Pulmonary artery endothelial cell (primary cell): ENCODE measurements at places on chromosomes 3 and 15. TPM values are rescaled to one million over a fixed set of nuclear protein-coding genes. Genes with fewer than 3 reads are reported as not detected.

Gene ALG1L2
- not detected in 2 replicates for total RNA-seq

Gene IL17RB
- total RNA-seq, result not detected in 2 replicates

Gene CPEB1
- 0.07 TPM in 1 of 2 replicates, not detected in the other for total RNA-seq

Gene SEMA4B
- total RNA-seq, result 12.5 and 15.9 TPM in 2 replicates

Gene ITGA11
- total RNA-seq, result 0.20 and 0.39 TPM in 2 replicates

Gene AP4E1
- total RNA-seq, result 10.2 and 12.9 TPM in 2 replicates

Gene LARP6
- 11.4 and 23.9 TPM in 2 replicates for total RNA-seq

Gene TRIM42
- total RNA-seq, result not detected in 2 replicates

Gene REC114
- not detected in 2 replicates for total RNA-seq

Gene GHSR
- not detected in 2 replicates for total RNA-seq

Gene LRTM1
- not detected in 2 replicates for total RNA-seq

Gene RGMA
- total RNA-seq, result not detected in 2 replicates

Gene SELENOK
- 18.4 and 18.5 TPM in 2 replicates for total RNA-seq

Gene PLIN1
- total RNA-seq, result 0.07 and 0.18 TPM in 2 replicates

Gene GOLGA8G
- total RNA-seq, result not detected in 2 replicates

Gene GOLGA6L24
- total RNA-seq, result not detected in 2 replicates

Gene B3GNT5
- total RNA-seq, result 23.3 and 24.9 TPM in 2 replicates

Gene LIPH
- total RNA-seq, result 0.04 and 0.07 TPM in 2 replicates

Gene CCR5
- total RNA-seq, result not detected in 2 replicates

Gene STRA6
- total RNA-seq, result not detected in 2 replicates

Gene TNFSF10
- total RNA-seq, result 41.5 and 108 TPM in 2 replicates

Gene SH2D7
- not detected in 2 replicates for total RNA-seq

Gene ANKUB1
- not detected in 2 replicates for total RNA-seq

Gene FAH
- total RNA-seq, result 22.2 and 27.6 TPM in 2 replicates

Gene PDIA5
- 38.2 and 58.8 TPM in 2 replicates for total RNA-seq

Gene GPR156
- 0.13 and 0.18 TPM in 2 replicates for total RNA-seq

Gene PEAK1
- 69.5 and 78.1 TPM in 2 replicates for total RNA-seq

Gene SLC12A8
- 0.20 and 0.42 TPM in 2 replicates for total RNA-seq

Gene P3H2
- 0.88 and 1.3 TPM in 2 replicates for total RNA-seq

Gene C3orf85
- not detected in 2 replicates for total RNA-seq

Gene CCDC191
- total RNA-seq, result 1.3 TPM in 2 replicates

Gene STAB1
- 189 and 237 TPM in 2 replicates for total RNA-seq

Gene SCG5
- total RNA-seq, result 0.74 and 0.92 TPM in 2 replicates

Gene HRG
- total RNA-seq, result not detected in 2 replicates

Gene ISL2
- 0.26 and 0.46 TPM in 2 replicates for total RNA-seq

Gene ZNF80
- not detected in 2 replicates for total RNA-seq

Gene CLDN11
- 60.2 and 227 TPM in 2 replicates for total RNA-seq

Gene CSNK1G1
- 21.2 and 35.3 TPM in 2 replicates for total RNA-seq

Gene CYP1A2
- total RNA-seq, result not detected in 2 replicates

Gene EPB42
- not detected in 2 replicates for total RNA-seq

Gene MST1R
- total RNA-seq, result 0.99 and 1.0 TPM in 2 replicates

Gene KIF7
- total RNA-seq, result 7.5 and 10.9 TPM in 2 replicates

Gene PLA1A
- total RNA-seq, result 0.28 and 0.92 TPM in 2 replicates

Gene EPHA6
- total RNA-seq, result not detected in 2 replicates

Gene TRIM59
- 22.8 and 38.1 TPM in 2 replicates for total RNA-seq
